ENCODE measurements at places on chromosomes 3 and 15.

- no peak for DNase-seq
Observed at GRCh38 chr15:83278191-83278590, 6.3 kb downstream of the BNC1 start.

DNA sequence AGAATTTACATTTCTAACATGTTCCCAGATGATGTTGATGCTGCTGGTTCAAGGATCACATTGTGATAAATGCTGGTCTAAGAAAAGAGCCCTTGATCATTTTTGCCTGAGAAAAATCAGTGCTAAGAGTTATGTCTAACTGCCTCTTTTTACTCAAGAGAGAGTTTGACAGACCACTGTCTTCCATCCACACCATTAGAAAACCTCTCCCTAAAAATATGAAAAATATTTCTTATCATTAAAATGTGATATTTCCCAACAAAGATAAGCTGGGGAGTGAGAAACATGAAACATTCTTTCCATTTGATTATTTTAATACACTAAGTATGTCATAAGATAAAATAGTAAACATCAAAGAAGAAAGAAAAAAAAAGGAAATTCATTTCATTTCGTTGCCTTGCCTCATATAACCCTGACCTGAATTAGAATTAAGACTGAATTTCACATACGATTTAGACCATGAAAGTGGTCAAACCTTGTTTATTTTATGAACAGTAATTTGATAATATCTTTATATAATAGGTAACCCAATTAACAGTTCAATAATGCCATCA, 471.8 kb upstream of the ARHGEF26 start:
- DNase-seq: no peak

GRCh38 chr15:93716615-93717231, 514.6 kb upstream of the MCTP2 start:
- no peak for DNase-seq

GRCh38 chr3:159852821-159853505, 135.7 kb upstream of the IL12A start:
- peak; percentile 30 for DNase-seq

DNA sequence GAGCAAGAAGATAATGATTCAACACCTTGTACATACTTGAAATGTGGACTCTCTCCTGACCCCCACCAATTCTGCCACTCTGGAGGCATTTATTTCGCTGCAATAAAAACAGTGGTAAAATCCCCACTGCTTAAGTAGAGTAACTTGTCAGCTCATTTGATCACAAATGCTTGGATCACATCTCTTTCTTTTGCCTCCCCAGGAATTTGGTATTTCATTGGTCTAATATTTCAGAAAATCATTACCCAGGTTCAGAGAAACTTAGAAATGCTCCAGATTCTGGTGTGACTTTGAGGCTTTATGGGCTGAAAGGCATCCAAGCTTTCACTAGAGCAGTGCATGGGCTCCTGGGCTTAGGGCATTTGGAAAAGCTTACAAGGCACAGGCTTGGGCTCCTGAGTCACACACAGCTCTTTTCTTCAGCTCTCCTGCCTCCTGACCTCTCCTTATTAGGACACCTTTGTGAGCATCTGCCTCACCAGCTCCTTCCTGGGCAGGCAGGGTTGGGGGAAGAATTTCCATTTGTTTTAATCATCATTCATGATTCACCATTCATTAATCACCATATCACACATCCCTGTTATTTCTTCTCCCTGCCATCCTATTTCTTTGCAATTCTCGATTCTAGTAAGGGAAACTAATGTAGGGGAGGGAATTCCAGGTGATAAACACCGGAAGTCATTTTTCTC, 22.5 kb downstream of the CDCP1 start:
- no peak for DNase-seq

DNA sequence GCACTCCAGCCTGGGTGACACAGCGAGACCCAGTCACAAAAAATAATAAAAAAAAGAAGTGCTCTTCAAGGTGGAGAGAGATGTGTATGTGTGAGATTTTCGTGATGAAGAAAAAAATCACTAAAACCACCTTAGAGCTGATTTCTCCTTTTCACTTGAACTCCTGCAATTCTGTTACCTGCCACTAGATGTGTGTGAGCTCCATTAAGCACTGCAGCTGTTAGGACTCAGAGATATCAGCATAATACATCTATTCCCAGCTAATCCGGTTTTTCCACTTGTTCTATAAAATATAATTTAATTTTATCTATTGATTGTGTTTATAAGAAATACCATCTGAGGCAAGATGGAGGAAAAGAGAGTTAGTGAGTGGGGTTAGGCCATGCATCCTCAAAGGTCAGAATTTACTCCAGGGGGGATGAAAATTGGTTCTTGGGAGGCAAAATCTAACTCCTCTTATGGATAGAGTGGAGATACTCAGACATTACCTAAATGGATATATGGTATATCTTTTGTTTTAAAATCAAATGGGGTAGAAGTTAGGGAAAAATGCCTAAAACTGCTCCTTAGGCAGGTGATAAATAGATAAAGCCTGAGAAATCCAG, 152.7 kb downstream of the IL20RB start:
- DNase-seq: no peak

All from nephron progenitor cell (in vitro differentiated cells).